ENCODE measurements at places on chromosomes 5 and 9. TPM values are rescaled to one million over a fixed set of nuclear protein-coding genes. Genes with fewer than 3 reads are reported as not detected.

GRCh38 chr9:10447036-10447435, 165.8 kb downstream of the PTPRD start:
- no peak for DNase-seq

GRCh38 chr5:36787365-36788093, 89.0 kb upstream of the NIPBL start:
- no peak for DNase-seq

The LRRTM2 gene
- 1.9 TPM for polyA plus RNA-seq

The PCDHGA9 gene
- 6.4 TPM for polyA plus RNA-seq
